ENCODE measurements at places on chromosomes 12 and 14.
A peak's percentile ranks its signal among the peaks of the same experiment; 100 is the strongest.

GRCh38 chr12:96427269-96427729 lies 27.1 kb upstream of the CDK17 start:
- DNase-seq, result no peak

- no peak for DNase-seq
These were observed 77.4 kb upstream of the ALG10 start for GRCh38 chr12:33944703-33945437.

- peak; percentile 91 for DNase-seq
These were observed 6.7 kb downstream of the HDAC7 start for GRCh38 chr12:47812797-47813510.

DNA sequence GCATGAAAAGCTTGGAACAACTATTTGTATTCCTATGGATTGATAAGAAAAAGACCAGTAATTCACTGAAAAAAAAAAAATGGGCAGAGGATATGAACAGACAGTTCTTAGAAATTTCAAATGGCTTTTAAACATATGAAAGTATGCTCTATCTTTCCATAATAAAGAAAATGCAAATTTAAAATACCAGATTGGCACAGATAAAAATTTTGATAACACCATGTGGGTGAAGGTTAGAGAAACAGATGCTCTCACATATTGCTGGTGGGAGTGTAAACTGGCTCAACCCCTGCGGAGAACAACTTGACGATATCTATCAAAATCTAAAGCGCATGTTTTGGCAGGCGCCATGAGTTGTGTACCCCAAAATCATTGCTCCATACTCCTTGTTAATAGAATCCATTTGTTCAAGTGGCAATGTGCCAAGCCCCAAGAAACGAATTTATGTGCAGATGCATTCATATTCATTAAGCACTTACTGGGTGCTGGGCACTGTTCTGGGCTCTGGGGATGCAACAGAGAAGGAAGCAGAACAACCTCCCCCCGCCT lies 29.5 kb upstream of the TMPO start:
- no peak for DNase-seq

DNA sequence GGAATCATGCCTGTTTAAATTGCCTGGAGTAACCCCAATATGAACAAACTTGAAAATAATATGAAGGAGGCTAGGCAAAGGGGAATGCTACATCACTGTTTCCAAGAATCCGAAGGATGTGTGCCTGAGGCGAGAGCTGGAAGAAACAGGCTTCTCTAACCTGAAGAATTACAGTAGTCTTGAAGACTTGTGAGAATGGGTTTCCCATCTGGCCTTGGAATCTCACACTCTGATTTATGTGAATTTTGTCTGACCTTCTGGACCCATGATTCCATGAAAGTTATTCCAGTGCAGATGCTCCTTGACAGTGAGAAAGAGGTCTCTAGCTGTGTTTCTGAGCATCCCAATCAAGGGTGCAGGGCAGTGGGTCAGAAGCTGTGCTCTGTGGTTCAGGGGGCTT lies 122.1 kb upstream of the PARP11 start:
- DNase-seq, result no peak

GRCh38 chr12:52646613-52647012 lies 5.4 kb downstream of the KRT2 start:
- no peak for DNase-seq

DNA sequence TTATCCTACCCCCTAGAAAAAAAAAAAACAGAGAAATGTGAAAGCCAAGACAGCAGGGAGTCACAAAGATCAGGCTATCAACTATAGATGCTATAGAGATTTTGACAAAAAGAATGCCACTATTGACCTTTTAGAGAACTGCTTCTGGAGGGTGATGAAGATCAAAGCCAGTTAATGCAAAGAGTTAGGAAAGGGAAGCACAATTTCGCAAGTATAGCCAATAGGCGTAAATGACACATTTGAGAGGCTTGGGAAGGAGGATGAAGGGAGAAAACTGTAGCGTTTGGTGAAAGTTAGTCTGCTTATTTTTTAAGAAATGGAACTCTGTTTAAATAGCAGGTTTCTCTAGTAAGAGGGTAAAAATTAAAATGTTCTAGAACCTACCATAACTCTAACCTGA lies 190.7 kb downstream of the DUSP6 start:
- no peak for DNase-seq

GRCh38 chr14:82441270-82441669 lies 907.6 kb upstream of the SEL1L start:
- no peak for DNase-seq

GRCh38 chr12:92803903-92804302 lies 101.1 kb downstream of the PLEKHG7 start:
- DNase-seq, result no peak

- DNase-seq, result no peak
These were observed 96.1 kb downstream of the KSR2 start for GRCh38 chr12:117872546-117873169.

DNA sequence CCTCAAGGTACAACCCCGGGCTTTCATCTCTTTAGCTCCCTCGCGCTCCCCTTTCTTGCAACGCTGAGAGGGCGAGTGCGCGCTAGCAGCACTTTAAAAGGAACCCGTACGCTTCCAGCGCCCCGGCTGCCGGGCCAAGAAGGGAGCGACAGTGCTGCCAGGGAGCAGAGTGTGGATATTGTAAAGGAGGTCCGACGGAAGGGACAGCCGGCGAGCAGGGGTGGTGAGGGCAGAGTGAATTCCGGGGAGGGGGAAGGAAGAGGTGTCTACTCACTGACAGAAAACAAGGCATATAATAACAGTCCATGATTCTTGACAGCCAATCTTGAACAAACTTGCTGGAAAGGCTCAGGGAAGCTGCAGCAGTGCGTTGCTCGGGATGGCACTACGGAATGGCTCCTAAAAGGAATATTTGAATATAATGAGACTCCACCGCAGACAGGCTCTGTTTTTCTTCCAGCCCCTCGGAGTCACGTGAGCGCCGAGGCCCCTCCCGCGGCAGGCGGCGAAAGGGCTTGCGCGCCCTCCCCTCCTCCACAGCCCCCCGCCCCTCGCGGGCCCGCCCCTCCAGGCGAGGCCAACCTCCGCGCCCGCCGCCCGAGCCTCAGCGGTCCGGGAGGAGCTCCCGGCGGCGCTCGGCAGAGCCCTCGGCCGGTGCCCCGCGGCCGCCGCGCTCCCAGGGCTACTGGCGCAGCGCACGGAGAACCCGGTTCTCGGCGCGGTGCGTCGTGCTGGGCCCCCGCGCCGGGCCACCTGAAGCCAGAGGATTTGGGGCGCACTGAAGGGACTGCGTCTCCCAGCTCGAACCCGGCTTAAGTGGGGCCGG lies 3.4 kb downstream of the BMP4 start:
- DNase-seq, result no peak

GRCh38 chr14:104093366-104094055 lies 8.0 kb downstream of the ASPG start:
- DNase-seq, result no peak

- DNase-seq, result no peak
These were observed 25.4 kb upstream of the DLK1 start for GRCh38 chr14:100701314-100701713.

DNA sequence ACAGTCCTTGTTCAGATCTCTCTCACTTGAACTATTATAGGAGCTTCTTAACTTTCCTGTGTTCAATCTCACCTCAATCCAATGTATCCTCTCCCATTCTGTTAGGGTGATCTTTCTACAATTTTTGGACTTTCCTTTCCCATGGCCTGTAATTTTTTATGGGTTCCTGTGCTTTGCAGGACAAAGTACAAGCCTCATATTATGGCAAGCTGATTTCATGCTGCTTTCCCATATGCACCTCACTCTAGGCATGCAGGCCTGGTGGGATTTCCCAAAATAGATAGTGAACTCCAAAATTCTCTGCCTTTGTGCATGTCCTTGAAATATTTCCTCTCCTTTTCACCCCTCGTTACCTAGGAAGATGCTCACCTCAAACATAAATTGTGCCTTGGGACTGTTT lies 499.4 kb downstream of the NAV3 start:
- no peak for DNase-seq

GRCh38 chr12:49478949-49479664 lies 59.7 kb upstream of the KCNH3 start:
- DNase-seq, result no peak

- no peak for DNase-seq
These were observed 345.6 kb downstream of the ADAMTS20 start for GRCh38 chr12:43206396-43206795.

DNA sequence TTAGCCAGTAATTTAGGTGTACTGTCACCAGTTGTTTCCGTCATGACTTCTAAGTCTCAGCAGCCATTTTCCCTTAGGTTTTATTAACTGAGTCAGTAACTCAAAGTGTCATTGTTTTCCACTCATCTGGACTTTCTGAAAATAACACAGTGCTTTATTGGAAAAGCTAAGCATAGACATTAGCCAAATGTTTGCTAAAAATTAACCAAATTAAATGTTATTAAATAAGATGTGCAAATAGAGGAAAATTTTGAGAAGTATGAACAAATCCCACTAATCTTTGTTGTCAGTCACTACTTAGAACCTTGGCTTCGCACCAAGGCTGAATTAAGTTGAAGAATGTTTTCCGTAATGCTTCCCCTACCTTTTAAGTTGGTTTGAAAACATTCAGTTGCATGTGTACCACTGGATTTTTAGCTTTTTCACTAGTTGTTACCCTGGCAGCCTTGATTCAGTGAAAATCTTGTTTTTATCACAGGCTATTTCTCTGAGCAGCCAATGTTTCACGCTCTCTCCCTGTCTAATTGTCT lies 43.0 kb downstream of the BORCS5 start:
- DNase-seq, result no peak

- no peak for DNase-seq
These were observed 1.9 kb downstream of the EGLN3 start for GRCh38 chr14:33948869-33949408.

- DNase-seq, result no peak
These were observed 65.0 kb upstream of the ARHGAP5 start for GRCh38 chr14:32012062-32012461.

DNA sequence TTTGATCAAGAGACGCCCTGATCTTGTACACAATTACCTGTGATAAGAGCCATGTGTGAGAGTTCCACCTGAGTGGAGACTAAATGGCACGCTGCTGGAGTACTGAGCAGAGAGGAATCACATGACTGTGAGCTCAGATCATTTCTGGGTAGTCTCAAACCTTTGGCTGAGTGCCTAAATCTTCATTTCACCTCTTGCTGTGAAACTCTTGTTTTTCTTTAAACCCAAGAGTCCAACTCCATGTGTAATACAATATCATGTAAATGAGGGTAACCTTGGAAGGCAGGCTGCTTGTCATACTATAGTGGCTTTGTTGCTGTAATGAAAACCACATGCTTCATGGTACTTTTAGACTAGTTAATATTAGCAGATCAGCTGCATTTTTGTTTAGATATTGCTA lies 156.9 kb downstream of the CAND1 start:
- no peak for DNase-seq

DNA sequence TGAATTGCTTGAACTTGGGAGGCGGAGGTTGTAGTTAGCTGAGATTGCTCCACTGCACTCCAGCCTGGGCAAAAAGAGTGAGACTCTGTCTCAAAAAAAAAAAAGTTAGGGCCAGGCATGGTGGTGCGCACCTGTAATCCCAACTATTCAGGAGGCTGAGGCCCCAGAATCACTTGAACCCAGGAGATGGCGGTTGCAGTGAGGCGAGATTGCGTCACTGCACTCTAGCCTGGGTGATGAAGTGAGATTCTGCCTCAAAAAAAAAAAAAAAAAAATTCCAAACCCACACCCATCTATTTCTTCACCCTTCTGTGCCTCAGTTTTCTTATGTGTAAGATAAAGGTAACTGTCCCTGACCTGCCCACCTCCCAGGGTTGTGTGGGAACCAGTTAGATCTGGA lies 11.0 kb upstream of the MLXIP start:
- no peak for DNase-seq

GRCh38 chr12:102702447-102703114 lies 214.5 kb downstream of the PAH start:
- peak; percentile 1 for DNase-seq

DNA sequence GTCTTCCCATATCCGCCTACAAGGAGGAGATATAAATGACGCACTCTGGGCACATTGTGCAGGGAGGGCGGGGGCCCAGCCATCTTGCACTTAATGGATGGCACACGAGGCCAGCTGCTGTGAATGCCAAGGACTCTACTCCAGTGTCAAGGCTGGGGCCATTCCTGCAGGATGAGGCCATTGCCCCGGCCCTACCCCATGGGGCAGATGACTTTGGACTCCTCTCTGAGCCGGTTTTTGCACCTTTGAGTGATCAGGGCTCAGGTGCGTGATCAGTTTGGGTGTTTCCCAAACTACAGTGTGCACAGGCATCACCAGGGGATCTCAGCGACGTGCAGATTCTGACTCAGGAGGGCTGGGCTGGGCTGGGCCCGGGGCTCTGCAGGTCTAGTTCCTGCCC lies 16.1 kb downstream of the MMAB start:
- DNase-seq, result no peak

DNA sequence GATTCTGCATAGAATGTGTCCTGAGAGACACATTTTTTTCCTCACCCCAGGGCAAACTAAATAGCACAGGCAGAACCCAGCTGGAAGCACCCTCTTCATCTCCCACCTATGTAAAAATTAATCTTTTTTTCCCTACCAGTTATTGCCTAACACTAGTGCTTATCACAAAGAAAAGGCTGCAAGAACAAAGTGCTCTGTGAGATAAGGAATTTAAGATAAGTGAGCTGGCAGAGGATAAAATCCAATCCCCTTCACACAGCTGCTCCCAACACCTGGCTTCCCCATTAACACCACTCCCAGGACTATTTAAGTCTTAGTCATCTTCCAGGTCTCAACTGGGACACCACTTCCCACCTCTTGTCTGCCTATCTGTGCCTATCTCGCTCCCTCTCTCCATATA lies 75.2 kb downstream of the TTC9 start:
- no peak for DNase-seq

DNA sequence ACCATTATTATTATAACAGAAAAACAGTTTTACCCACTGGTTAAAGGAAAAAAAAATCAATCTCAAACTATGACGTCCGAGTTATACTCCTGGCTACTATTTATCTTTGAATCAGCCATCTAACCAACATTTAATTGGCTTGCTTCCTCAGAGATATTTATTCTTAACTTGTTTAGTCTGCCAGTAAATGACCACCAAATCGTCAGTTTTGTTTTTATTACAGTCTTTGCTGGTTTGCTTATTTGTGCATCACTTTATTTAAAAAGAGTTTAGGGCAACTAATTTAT lies 71.2 kb downstream of the RASSF8 start:
- no peak for DNase-seq

GRCh38 chr14:79809849-79810612 lies 401.3 kb downstream of the DIO2 start:
- no peak for DNase-seq

DNA sequence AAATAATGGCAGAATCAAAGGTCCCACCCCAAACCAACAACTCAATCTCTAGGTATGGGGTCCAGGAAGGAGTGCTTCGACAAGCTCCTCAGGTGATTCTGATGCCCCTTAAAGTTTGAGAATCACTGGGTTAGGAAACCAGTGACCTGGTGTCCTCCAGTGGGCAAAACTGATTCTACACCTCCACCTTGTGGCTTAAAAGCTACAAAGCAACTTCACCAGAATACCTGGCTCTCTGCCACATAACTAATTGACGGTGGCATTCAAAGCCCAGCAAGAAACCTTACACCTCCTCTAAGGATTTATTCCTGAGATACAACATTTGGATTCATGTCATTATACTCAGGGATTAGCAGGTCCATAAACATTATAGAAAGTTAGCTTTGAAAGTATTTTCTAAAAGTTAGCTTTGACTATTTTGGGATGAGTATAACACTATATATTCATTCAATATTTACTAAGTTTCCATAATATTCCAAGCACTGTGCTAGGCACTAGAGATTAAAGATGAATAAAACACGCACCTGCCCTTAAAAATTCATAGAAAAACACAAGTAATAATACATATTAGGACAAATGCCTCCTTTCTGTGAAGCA lies 45.4 kb downstream of the DCAF5 start:
- no peak for DNase-seq
